SJCRH30 (cell line): ENCODE measurements at places on chromosomes 16 and 17. TPM values are rescaled to one million over a fixed set of nuclear protein-coding genes. Genes with fewer than 3 reads are reported as not detected.

The CIBAR2 gene
- total RNA-seq = 0.04 and 0.41 TPM in 2 replicates

The TBC1D3K gene
- not detected in 2 replicates for total RNA-seq

The OTOP2 gene
- not detected in 2 replicates for total RNA-seq

The KIF2B gene
- total RNA-seq = not detected in 2 replicates

The SMARCE1 gene
- 129 and 139 TPM in 2 replicates for total RNA-seq

The OXLD1 gene
- 26.7 and 28.4 TPM in 2 replicates for total RNA-seq

The SLC12A3 gene
- total RNA-seq = not detected in 2 replicates

The CES3 gene
- 0.08 TPM in 2 replicates for total RNA-seq

The KPNA2 gene
- 325 and 342 TPM in 2 replicates for total RNA-seq

The KRT13 gene
- total RNA-seq = 0.30 TPM in 1 of 2 replicates, not detected in the other

The PLD6 gene
- 26.0 and 26.2 TPM in 2 replicates for total RNA-seq

The ZNF469 gene
- not detected in 2 replicates for total RNA-seq

The SMIM22 gene
- not detected in 2 replicates for total RNA-seq

The NLGN2 gene
- 5.0 and 6.8 TPM in 2 replicates for total RNA-seq

The EME2 gene
- 3.6 and 5.2 TPM in 2 replicates for total RNA-seq

The STH gene
- total RNA-seq = 0.43 TPM in 1 of 2 replicates, not detected in the other

The TP53TG3B gene
- not detected in 2 replicates for total RNA-seq

The CHST4 gene
- 0.61 and 0.71 TPM in 2 replicates for total RNA-seq

The CDRT15L2 gene
- total RNA-seq = not detected in 2 replicates

The FGF11 gene
- total RNA-seq = 4.0 and 5.0 TPM in 2 replicates

The DGKE gene
- total RNA-seq = 10.4 and 12.2 TPM in 2 replicates

The HASPIN gene
- total RNA-seq = 15.2 and 15.9 TPM in 2 replicates

The TBC1D3I gene
- not detected in 2 replicates for total RNA-seq

The MYH8 gene
- 0.16 and 0.18 TPM in 2 replicates for total RNA-seq

The TMC7 gene
- 0.34 and 0.43 TPM in 2 replicates for total RNA-seq

The SGCA gene
- 43.2 and 43.4 TPM in 2 replicates for total RNA-seq

The STAC2 gene
- total RNA-seq = not detected in 2 replicates

The C16orf74 gene
- total RNA-seq = 0.84 and 1.1 TPM in 2 replicates

The GINS2 gene
- total RNA-seq = 50.9 and 51.2 TPM in 2 replicates

The GNGT2 gene
- 2.8 and 5.3 TPM in 2 replicates for total RNA-seq

The TNFSF13 gene
- total RNA-seq = 0.40 and 0.41 TPM in 2 replicates

The EPX gene
- total RNA-seq = not detected in 2 replicates

The ADAMTS18 gene
- total RNA-seq = 0.16 and 0.28 TPM in 2 replicates

The RNF167 gene
- total RNA-seq = 35.7 and 38.7 TPM in 2 replicates

The RHBDF1 gene
- total RNA-seq = 24.1 and 25.3 TPM in 2 replicates

The CLDN6 gene
- total RNA-seq = not detected in 2 replicates

The KRTAP3-1 gene
- not detected in 2 replicates for total RNA-seq

The ANKRD13B gene
- total RNA-seq = 18.1 and 19.2 TPM in 2 replicates

The BCO1 gene
- not detected in 2 replicates for total RNA-seq

The GP1BA gene
- total RNA-seq = not detected in 2 replicates

The P3H4 gene
- 15.7 and 16.9 TPM in 2 replicates for total RNA-seq

The CLTC gene
- total RNA-seq = 209 and 219 TPM in 2 replicates
